ENCODE measurements at places on chromosomes 13 and 19.

GRCh38 chr13:50085063-50085462, 69.8 kb downstream of the KCNRG start:
- DNase-seq, result no peak

DNA sequence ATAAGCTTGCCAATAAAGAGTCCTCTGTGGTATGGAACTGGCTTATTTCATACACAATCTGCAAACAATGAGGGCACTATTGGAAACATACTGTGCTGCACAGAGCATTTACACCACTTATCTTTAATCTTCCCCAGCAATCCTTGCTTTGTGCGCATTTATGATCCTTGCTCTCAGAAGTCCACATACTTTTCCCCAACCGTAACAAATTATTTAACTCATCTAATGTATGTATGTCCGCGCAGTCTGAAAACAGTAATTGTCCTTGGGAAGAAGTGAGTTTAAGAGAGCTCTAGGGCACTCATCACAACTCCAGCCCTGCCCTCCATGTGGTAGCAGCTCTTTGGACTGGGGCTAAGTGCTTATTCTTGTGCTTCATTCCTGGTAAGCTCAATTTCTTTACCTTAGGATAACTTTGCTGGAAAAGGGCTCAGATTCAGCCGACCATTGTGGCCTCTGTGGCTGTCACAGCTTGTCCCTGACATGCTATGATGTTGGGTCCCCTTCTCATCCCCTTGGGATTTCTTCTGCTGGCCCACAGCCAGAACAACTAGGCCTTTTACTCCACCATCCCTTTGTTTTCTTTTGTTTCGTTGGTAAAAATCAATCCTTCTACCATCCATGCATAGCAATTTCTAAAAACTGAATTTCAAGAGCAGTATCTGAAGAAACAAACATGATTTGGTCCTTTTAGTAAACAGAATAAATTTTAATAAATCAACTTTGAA, 152.7 kb downstream of the TNFRSF19 start:
- no peak for DNase-seq

- no peak for DNase-seq
Observed at GRCh38 chr13:30802501-30802900, 67.2 kb downstream of the ALOX5AP start.

DNA sequence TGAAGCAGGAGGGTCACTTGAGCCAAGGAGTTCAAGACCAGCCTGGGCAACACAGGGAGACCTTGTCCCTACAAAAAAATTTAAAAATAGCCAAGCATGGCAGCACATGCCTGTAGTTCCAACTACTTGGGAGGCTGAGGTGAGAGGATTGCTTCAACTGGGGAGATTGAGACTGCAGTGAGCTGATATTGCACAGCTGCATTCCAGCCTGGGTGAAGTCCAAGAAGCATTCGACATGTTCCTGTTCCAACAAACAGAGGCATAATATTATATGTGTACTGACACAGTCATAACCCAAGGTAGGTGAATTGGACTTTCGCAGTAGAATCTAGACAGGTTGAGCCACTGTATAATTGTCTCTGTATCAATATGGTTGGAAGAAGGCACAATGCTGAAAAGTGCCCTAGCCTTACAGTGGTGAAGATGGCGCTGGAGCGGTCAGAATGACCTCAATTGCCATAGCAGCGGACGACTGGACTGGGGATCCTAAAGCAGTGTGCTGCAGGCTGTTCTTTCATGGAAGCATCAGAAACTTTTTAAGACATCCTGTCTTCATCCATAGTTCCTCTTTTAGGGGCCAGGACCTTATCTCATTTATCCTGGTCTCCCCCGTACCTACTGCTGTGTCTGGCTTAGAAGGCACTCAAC, 112.0 kb upstream of the CLDN10 start:
- no peak for DNase-seq

DNA sequence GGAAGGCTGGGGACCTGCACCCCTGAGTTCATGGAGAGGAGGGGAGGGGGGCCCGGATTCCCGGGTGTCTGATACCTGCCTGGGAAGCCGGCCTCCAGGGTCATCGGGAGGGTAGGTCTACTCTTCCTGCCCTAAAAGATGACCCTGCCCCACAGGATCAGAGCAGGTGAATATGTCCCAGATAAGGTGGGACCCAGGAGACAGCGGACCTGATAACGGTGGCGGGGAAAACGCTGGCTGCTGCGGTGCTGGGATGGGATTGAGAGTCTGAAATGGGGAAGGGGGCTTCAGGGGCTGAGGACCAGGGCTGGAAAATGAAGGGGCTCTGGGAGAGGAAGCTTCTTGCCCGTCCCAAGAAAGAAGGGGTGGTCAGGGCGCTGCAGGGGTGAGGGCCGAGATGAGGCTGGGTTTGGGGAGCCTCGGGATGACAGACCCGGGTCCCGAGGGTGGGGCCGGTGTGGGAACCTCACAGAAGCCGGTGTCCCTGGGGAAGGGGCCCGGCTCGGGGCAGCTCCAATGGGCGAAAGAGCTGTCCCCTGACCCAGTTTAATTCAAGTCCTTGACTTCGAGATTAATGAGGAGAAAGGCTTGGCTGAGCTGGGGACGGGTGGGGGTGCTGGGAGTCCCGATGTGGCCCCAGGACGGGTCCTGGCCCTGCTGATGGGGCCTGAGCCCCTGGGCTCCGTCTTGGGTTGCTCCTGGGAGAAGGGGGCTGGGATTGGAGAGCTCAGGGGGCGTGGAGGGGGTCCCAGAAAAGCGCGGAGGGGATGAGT, 823 bp downstream of the TTYH1 start:
- no peak for DNase-seq

GRCh38 chr13:25172303-25172630, 179 bp upstream of the AMER2 start:
- DNase-seq, result no peak

DNA sequence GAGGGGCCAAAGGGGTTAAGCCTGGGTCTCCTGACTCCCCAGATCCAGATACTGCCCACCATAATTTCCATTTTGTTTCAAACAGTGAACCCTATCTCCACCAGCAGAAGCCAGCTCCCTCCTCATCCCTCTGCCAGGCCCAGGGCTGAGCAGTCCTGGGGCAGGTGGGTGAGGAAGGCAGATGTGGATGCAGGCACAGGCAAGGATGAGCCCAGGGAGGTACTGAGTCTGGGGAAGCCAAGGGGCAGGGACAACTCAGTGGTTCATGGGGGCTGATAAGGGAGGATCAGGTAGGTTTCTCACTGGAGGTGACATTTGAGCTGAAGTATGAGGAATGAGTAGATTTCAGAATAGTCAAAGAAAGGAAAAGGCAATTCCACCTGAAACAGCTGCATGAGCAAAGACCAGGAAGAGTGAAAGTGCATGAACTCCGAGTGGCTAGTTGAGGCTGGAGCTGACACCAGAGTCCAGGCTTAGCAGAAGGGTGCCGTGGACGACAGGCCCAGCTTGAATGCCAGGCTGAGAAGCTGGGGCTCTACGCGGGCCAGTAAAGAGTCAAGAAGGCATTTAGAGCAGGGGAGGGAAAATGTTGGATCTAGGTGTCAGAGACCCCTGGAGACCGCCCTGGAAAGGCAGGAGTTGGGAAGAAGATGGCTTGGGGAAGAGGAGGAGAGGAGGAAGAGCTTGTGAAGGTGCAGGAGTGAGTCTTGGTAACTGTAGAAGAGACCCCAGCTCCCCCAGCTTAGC, 10.3 kb downstream of the CIC start:
- DNase-seq, result no peak

GRCh38 chr13:27054760-27055159, 116.9 kb downstream of the USP12 start:
- DNase-seq, result no peak

- no peak for DNase-seq
Observed at GRCh38 chr19:30690935-30691818, 319.0 kb downstream of the ZNF536 start.

Data from stimulated activated CD4-positive, alpha-beta T cell treated with anti-CD3 and anti-CD28 coated beads, Interleukin-4, amount 100 ng/mL, for 48 hours (primary cell).